CD4-positive, alpha-beta T cell treated with Interleukin-17A for 1 hour (primary cell): ENCODE measurements at places on chromosomes 12 and 14.

GRCh38 chr12:25384038-25384892 is 133.5 kb upstream of the KRAS start:
- DNase-seq, result peak; percentile 18

- no peak for DNase-seq
Measured at GRCh38 chr14:104397956-104398355, 181.6 kb upstream of the C14orf180 start.

- no peak for DNase-seq
Measured at GRCh38 chr14:103857256-103857655, 9.9 kb upstream of the PPP1R13B start.

- no peak for DNase-seq
Measured at GRCh38 chr14:55370883-55371455, 40.7 kb downstream of the ATG14 start.

GRCh38 chr12:15334225-15334624 is 11.9 kb downstream of the PTPRO start:
- no peak for DNase-seq

DNA sequence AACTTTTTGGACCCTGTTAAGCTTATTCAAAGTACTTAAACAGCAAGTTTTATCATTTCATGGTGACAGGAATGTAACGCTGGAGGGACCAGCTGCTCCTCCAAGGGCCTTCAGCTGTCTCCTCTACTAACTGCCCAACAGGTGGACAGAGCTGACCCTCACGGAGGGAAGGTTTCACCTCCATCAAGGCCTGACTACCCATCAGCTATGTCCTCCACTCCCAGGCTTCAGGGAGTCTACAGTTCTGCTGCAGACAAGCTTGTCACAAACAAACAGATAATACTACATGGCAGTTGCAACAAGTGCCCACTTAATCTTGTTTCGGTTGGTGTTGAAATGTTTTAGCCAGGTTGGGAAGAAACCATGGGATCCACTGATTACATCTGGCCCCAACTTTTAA is 175.1 kb downstream of the TTC7B start:
- DNase-seq, result no peak

DNA sequence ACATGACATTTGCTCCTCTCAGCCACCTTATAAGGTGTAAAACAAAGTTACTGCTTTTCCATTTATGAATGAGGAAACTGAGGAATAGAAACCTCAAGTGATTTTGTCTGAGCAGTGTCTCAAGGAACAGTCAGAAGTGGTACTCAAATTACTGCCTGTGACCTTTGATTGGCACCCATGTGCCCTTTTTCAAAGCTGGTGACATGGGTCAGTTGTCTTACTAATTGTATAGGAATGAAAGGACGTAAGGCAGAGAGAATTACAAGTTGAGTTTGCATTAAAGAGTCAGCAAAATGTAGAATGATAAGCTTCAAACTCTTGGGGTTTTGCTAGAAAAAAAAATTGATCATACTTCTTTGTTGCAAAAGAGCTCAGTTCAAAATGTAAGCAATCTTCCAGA is 129.1 kb downstream of the GTF2A1 start:
- DNase-seq, result no peak

DNA sequence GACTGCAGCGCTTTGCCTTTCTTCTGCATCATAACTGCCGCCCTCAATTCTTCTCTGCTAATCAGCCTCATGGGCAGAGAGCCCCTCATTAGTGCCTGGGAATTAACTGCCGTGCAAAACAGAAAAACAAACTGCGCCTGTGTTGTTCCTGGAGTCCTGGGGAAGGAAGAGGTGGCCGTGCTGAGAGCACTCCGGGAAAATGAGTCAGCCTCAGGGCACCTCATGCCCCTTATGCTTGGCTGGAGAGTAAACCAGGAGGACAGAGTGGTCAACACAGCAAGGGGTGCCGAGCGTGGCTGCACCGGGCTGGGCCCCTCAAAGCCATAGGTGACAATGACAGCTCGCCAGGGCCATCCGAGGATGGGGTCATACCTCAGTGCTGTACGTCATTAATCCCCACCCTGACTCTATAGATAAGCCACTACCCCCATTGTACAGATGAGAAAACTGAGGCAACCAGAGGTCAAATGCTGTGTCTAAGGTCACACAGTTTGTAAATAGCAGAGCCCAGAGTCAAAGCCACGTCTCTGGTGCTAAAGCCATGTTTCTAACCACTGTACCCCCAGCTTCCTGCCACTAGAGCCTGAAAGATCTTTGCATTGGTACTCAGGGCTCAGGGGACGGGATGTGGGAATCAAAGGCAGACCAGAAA is 74.4 kb downstream of the RIMBP2 start:
- DNase-seq, result no peak

- peak; percentile 40 for DNase-seq
Measured at GRCh38 chr14:24695265-24696241, 61.6 kb upstream of the GZMB start.

- DNase-seq, result no peak
Measured at GRCh38 chr12:92926549-92926948, 2.5 kb downstream of the EEA1 start.

- DNase-seq, result no peak
Measured at GRCh38 chr14:25122211-25122610, 72.3 kb upstream of the STXBP6 start.

- DNase-seq, result no peak
Measured at GRCh38 chr14:40098468-40098867, 666.2 kb upstream of the FBXO33 start.

GRCh38 chr14:54291491-54292191 is 105.2 kb upstream of the CDKN3 start:
- DNase-seq, result no peak
